Right renal cortex interstitium (tissue), 3 donors: ENCODE measurements at places on chromosomes 3 and 15. TPM values are rescaled to one million over a fixed set of nuclear protein-coding genes. Genes with fewer than 3 reads are reported as not detected.

Gene ACTL6A
- polyA plus RNA-seq: 108 TPM

Gene SCN11A
- polyA plus RNA-seq: 0.54 TPM

Gene SPATA12
- not detected for polyA plus RNA-seq

Gene BOC
- polyA plus RNA-seq: 24.0 TPM

Gene RTP4
- polyA plus RNA-seq: 0.71 TPM

Gene ZNF445
- polyA plus RNA-seq: 20.4 TPM

Gene PP2D1
- polyA plus RNA-seq: 0.40 TPM

Gene HGD
- 93.1 TPM for polyA plus RNA-seq

Gene OR5K4
- polyA plus RNA-seq: not detected

Gene UROC1
- polyA plus RNA-seq: 0.04 TPM

Gene LSAMP
- polyA plus RNA-seq: 12.8 TPM

Gene EFCAB12
- polyA plus RNA-seq: 3.2 TPM

Gene ACTRT3
- 4.1 TPM for polyA plus RNA-seq

Gene CD86
- 1.7 TPM for polyA plus RNA-seq

Gene TPRG1
- polyA plus RNA-seq: 1.2 TPM

Gene FEZF2
- polyA plus RNA-seq: not detected

Gene ZNF80
- 0.06 TPM for polyA plus RNA-seq

Gene CACNA1D
- 7.7 TPM for polyA plus RNA-seq

Gene JAGN1
- 53.2 TPM for polyA plus RNA-seq

Gene SV2B
- 0.86 TPM for polyA plus RNA-seq

Gene RASL12
- 5.9 TPM for polyA plus RNA-seq

Gene DNAJA4
- polyA plus RNA-seq: 20.2 TPM

Gene HESX1
- polyA plus RNA-seq: 3.6 TPM

Gene PLSCR2
- polyA plus RNA-seq: 1.8 TPM

Gene MAGEF1
- polyA plus RNA-seq: 87.1 TPM

Gene CRYGS
- polyA plus RNA-seq: 5.6 TPM

Gene ARL6
- 17.5 TPM for polyA plus RNA-seq

Gene GOLGA8O
- polyA plus RNA-seq: not detected

Gene CAMK2N2
- not detected for polyA plus RNA-seq

Gene RAD18
- 11.7 TPM for polyA plus RNA-seq

Gene TMEM158
- 5.4 TPM for polyA plus RNA-seq

Gene ECE2
- polyA plus RNA-seq: 0.10 TPM

Gene CYP8B1
- 0.83 TPM for polyA plus RNA-seq

Gene FGD5
- 27.0 TPM for polyA plus RNA-seq

Gene CCR9
- polyA plus RNA-seq: 0.11 TPM

Gene PRKCD
- 22.6 TPM for polyA plus RNA-seq

Gene CCR5
- 0.51 TPM for polyA plus RNA-seq

Gene CDCP1
- 1.8 TPM for polyA plus RNA-seq

Gene LYSMD2
- 5.4 TPM for polyA plus RNA-seq

Gene AHSG
- polyA plus RNA-seq: 1.0 TPM

Gene NGRN
- 129 TPM for polyA plus RNA-seq

Gene TRIM42
- not detected for polyA plus RNA-seq

Gene CACNA2D2
- polyA plus RNA-seq: 16.1 TPM

Gene HAUS2
- 25.7 TPM for polyA plus RNA-seq

Gene HMCES
- polyA plus RNA-seq: 61.5 TPM

Gene INKA1
- 10.6 TPM for polyA plus RNA-seq

Gene SENP7
- polyA plus RNA-seq: 83.6 TPM

Gene MESP1
- 0.85 TPM for polyA plus RNA-seq

Gene TTC23
- 34.0 TPM for polyA plus RNA-seq

Gene SLC6A1
- 0.46 TPM for polyA plus RNA-seq
